A549 treated with CpdA at 1 μM for 4 hours (cell line): ENCODE measurements at places on chromosomes 1 and 21. TPM values are rescaled to one million over a fixed set of nuclear protein-coding genes. Genes with fewer than 3 reads are reported as not detected.

Gene ARTN
- total RNA-seq = 0.34 to 0.62 TPM (median 0.47 TPM) in 4 of 5 replicates, not detected in the other

Gene C1orf21
- total RNA-seq = 6.4 to 12.0 TPM (median 8.4 TPM) in 5 replicates

Gene TTC34
- total RNA-seq = 0.03 to 0.08 TPM (median 0.05 TPM) in 5 replicates

Gene IGSF9
- total RNA-seq = 0.22 to 0.39 TPM (median 0.27 TPM) in 5 replicates

Gene ZYG11A
- 2.1 to 2.7 TPM (median 2.5 TPM) in 5 replicates for total RNA-seq

Gene CLDN8
- total RNA-seq = not detected in 5 replicates

Gene MAP7D1
- 103 to 127 TPM (median 117 TPM) in 5 replicates for total RNA-seq

Gene C8A
- total RNA-seq = not detected in 5 replicates

Gene CRB1
- total RNA-seq = not detected in 5 replicates

Gene HPCAL4
- 0.24 to 0.41 TPM (median 0.29 TPM) in 5 replicates for total RNA-seq

Gene NECTIN4
- total RNA-seq = 1.2 to 2.2 TPM (median 1.3 TPM) in 5 replicates

Gene METTL13
- total RNA-seq = 43.4 to 51.1 TPM (median 50.1 TPM) in 5 replicates

Gene CRTC2
- total RNA-seq = 38.4 to 45.8 TPM (median 42.6 TPM) in 5 replicates

Gene ADARB1
- total RNA-seq = 4.1 to 6.4 TPM (median 4.4 TPM) in 5 replicates

Gene GDAP2
- total RNA-seq = 7.2 to 9.8 TPM (median 8.0 TPM) in 5 replicates

Gene PTPN14
- 8.5 to 11.1 TPM (median 10.3 TPM) in 5 replicates for total RNA-seq

Gene ANGPTL3
- total RNA-seq = not detected in 5 replicates

Gene RNU1-2
- not detected in 5 replicates for total RNA-seq

Gene ZNF683
- total RNA-seq = not detected in 5 replicates

Gene MRPL20
- total RNA-seq = 128 to 152 TPM (median 135 TPM) in 5 replicates
